ENCODE measurements at places on chromosomes 6 and 20.

- DNase-seq, result no peak
These were observed 48.0 kb upstream of the PTPN1 start for GRCh38 chr20:50462093-50462690.

DNA sequence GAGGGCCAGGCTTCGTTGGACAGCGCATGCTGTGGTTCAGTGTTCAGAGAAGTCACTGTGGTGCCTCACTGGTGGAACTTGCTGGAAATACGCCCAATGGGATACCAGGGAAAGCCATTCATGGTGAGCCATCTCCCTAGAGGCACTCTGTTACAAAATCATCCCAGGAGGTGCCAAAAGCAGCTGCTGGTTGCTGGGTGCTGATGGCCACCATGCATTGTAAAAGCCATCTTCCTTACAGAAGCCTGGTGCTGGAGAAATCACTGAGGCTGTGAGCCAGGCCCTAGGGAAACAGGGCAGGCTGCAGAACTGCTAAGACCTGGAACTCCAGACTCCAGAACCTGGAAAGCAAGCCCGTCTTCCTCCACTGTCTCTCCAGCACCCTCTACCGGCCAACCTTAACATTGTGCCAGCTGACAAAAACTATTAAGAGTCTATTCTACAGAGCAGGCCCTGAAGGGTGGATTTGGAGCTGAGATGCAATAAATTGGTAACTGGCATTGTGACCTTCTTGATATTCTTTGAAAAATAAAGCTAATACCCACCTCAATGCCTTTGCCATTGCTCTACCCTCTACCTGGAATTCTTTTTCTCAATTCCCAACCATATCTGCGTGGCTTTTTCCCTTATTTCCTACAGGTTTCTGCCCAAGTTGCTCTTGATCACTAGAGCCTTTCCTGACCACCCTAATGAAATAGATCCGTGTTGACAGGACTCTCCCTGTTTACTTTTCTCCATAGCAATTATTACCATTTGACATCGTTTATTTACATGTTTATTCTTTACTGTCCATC lies 18.5 kb downstream of the SNRPB start:
- peak; percentile 67 for DNase-seq

GRCh38 chr6:16766836-16767745 lies 5.8 kb upstream of the ATXN1 start:
- DNase-seq, result peak; percentile 38

DNA sequence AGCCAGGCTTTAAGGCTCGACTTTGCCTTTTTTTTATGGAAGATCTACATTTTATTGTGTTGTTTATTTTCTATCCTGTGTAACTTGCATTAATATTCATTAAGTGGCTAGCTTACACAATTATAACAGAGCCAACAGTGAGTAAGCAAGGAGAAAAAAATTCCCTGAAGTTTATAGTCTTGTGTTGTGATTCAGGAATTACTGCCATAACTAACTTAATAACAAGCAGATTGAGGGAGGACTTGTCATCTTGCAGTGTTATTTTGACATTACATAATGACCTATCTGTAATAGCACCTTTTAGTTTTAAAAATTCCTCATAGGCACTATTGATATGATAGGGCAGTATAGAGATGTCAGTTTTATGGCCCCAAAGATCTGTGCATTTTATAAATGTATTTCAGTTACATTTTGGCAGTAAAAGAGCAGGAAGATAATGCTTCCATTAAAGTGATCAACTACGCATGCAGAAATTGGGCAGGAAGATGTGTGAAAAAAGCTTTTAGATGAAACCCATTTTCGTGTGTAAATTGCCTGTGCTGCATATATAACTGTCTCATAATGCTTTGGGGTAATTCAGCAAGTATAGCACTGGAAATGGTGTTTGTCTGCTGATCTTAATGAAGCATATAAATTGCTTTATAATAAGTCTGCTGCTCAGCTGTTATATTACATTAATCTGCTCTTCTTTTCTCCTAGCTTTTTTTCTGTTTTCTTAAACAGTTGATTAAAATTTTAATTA lies 123.0 kb downstream of the SMAP1 start:
- no peak for DNase-seq

GRCh38 chr6:138416206-138416605 lies 12.2 kb downstream of the HEBP2 start:
- DNase-seq, result no peak

DNA sequence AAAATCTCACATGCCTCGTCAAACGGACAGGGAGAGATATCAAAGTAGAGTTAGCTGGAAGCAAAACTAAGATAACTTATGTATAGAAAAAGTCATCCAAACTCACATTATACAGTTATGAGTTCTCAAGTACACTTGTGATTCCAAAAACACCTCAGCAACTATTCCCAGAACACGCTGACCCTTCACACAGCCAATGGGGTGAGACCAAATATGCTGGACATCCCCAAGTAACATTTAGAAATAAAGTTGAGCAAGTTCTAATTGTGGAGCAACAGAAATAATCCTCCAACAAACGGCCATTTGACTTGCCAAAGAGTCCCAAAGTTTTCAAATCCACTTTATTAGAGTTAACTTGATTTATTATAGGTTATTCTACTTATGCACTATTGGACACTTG lies 52.4 kb downstream of the LY86 start:
- no peak for DNase-seq

DNA sequence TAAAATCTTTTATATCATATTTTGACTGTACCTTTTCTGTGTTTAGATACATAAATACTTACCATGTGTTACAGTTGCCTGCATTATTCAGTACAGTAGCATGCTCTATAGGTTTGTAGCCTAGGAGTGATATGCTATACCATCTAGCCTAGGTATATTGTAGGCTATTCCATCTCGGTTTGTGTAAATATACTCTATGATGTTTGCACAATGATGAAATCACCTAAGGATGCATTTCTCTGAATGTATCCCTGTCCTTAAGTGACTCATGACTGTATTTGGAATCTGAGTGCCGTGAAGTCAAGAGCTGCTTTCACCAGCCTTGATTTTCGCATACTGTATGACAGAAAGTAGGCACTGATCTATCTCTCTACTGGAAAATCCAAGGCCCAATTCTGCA lies 129.9 kb downstream of the UTRN start:
- DNase-seq, result peak; percentile 79

DNA sequence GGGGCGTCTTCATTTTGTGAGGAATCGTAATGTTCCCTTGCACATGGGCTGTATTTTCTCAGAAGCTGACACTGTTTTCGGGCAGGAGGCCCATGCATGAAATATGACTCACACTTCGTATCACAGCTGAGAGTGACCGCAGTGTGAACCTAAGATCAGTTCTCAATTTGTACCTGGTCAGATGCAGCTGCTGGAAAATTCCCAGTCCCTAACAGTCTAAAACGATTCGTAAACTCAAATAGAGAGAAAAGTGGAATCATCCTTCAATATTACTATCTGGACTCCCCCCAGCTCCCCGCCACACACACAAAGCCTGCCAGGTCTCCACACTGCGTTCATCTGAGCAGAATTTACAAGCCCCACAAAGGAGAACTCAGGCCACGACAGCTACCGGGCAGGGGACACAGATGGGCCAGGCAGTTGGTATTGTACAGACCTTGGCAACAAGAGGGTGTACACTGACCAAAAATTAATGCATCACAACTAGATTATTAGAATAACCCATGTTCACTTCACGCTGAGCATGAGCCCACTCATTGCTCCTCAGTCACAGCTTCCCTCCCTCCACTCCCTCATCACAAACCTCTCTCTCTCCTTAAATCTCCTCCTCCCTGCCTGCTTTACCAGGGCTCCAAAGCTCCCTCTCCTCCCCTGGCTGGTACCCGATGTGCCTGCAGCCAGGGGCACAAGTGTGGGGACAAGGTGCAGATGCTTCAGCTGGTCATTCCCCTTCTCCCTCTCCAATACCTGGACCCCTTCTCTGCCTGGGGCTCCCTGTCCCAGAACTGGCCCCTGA lies 488.4 kb downstream of the PREX1 start:
- DNase-seq, result peak; percentile 71

GRCh38 chr6:104134876-104135275 lies 724.8 kb downstream of the HACE1 start:
- DNase-seq, result no peak

DNA sequence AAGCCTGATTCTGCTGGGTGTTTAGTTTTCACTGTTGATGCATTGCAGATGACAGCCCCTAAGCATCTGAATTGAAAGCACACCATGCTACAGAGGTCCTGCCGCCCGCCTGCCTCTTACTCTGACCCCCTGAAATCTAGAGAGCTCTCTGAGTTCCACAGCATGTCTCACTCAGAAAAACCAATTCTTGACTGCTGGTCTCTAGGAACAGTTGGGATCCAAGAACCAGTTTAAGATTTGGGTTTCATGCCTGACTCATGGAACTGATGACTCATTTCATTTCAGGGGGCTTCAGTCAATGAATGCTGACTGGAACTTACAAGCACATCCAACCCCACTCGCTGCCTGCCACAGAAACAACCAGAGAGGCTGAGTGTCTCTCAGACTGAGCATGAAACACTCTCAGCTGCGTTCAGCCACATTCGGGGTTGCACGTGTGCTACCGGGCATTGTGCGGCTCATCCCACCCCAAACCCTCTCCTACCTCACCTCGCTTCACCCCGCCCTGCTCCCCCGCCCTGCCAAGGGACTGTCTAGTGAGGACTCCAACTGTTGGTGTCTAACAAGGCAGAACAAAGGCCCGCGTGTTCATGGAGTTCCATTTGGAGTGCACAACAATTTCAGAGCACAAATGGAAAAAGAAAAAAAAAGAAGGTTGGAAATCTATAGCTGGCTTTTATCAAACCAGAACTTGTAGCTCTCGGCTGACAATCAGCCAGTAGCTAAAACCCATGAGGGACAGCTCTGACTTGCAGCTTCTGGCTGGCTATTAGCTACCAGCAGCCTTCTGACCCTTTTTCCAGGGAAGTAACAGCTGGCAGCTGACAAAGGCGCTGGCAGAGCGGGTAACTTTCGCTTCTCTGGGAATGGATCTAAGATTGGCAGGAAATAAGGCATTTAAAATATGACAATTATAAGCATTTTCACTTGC lies 20.0 kb upstream of the TRAF3IP2 start:
- peak; percentile 78 for DNase-seq

- peak; percentile 64 for DNase-seq
These were observed 29.3 kb upstream of the TRIM27 start for GRCh38 chr6:28953039-28953584.

DNA sequence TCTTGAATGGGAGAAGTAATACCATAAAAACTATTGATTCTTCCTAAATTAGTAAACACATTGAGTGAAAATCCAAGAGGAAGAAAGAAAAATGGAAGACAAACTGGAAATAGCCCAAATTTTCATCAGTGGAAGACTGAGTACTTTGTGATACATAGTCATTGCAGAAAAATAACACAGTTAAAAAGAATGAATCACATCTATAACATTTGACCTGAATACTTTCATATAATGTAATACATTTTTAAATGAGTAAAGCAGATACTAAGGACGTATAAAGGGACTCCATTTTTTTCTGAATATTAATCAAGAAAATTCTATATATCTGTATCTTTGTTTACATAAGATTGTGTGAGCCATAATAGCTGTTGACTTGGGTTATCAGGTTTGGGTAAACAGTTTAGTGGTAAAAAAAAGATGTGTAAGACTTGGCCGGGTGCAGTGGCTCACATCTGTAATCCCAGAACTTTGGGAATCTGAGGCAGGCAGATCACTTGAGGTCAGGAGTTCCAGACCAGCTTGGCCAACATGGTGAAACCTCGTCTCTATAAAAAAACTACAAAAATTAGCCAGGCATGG lies 4.3 kb upstream of the SLC17A2 start:
- DNase-seq, result no peak

- no peak for DNase-seq
These were observed 811.9 kb downstream of the MAFB start for GRCh38 chr20:39876976-39877635.

GRCh38 chr6:68741501-68742386 lies 106.7 kb downstream of the ADGRB3 start:
- no peak for DNase-seq

DNA sequence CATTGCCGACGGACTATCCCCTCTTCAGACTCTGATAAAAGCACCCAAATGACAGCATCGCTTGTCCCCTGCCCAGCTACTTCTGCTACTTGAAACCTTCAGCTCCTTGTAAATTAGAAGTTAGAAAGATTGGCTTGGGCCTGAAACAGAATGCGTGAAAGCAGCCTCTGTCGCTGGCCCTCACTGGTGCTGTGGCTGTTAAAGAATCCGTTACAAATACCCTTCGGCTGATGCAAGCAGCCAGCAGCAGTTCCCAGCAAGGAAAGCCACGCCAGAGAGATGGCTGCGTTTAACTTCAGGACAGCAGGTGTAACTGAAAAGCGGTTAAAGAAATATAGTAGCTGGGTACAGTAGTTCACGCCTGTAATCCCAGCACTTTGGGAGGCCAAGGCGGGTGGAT lies 2.4 kb upstream of the PRR18 start:
- DNase-seq, result no peak

- no peak for DNase-seq
These were observed 257.2 kb downstream of the DLL1 start for GRCh38 chr6:170033666-170034065.

GRCh38 chr6:99745651-99746050 lies 139.0 kb downstream of the PRDM13 start:
- peak; percentile 2 for DNase-seq

DNA sequence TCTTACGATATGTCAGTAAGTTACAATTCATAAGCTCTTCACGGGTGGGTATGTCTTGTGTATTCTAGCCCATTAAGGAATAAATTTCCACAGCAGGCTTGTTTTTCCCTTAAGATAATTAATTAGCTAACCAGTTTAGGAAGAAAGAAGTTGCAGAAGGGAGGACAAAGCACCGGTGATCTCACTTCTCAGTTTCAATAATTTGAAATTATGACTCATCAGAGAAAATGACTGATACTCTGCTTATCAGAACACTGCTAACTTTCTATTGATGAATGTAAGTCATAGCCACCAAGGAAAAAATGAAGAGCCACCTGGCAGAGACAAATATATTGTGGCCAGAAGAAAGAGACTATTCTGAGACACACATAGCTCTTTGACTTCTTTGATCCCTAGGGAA lies 35.0 kb upstream of the ENTPD6 start:
- DNase-seq, result no peak

- DNase-seq, result no peak
These were observed 880.9 kb downstream of the PRIM2 start for GRCh38 chr6:58198301-58198700.

DNA sequence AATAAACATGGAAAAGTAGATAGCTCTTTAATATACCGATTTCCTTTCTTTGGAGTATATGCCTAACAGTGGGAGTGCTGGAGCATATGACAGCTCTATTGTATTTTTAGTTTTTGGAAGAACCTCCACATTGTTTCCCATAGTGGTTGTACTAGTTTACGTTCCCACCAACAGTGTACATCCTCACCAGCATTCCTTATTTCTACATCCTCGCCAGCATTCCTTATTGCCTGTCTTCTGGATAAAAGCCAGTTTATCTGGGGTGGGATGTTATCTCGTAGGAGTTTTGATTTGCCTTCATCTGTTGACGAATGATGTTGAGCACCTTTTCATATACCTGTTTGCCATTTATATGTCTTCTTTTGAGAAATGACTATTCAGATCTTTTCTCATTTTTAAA lies 2.6 kb downstream of the MICA start:
- DNase-seq, result no peak

Data from astrocyte of the spinal cord (primary cell).